Kidney (tissue), 22 donors: ENCODE measurements at places on chromosomes 11 and 22. TPM values are rescaled to one million over a fixed set of nuclear protein-coding genes. Genes with fewer than 3 reads are reported as not detected.

Gene C11orf86
- 0.92 TPM for polyA plus RNA-seq

GRCh38 chr11:28228196-28228895 lies 120.2 kb downstream of the METTL15 start:
- no peak overlapping the region for H3K27ac ChIP-seq
- no peaks in the 10 kb centered on the region for H3K36me3 ChIP-seq

Gene SDHAF2
- polyA plus RNA-seq: 77.1 TPM

Gene OR5AR1
- not detected for polyA plus RNA-seq

Gene SEZ6L
- 0.09 TPM for polyA plus RNA-seq

Gene KRTAP5-8
- polyA plus RNA-seq: 1.8 TPM

Gene SHANK3
- polyA plus RNA-seq: 8.8 TPM

- peak; percentile 7 for DNase-seq
- H3K27me3 ChIP-seq: no peaks in the 10 kb centered on the region
- no peaks in the 10 kb centered on the region for H3K36me3 ChIP-seq
- H3K27ac ChIP-seq: no peak overlapping the region
- no peak overlapping the region for H3K4me3 ChIP-seq
Measured at GRCh38 chr11:45094958-45095690, 51.3 kb upstream of the PRDM11 start.

DNA sequence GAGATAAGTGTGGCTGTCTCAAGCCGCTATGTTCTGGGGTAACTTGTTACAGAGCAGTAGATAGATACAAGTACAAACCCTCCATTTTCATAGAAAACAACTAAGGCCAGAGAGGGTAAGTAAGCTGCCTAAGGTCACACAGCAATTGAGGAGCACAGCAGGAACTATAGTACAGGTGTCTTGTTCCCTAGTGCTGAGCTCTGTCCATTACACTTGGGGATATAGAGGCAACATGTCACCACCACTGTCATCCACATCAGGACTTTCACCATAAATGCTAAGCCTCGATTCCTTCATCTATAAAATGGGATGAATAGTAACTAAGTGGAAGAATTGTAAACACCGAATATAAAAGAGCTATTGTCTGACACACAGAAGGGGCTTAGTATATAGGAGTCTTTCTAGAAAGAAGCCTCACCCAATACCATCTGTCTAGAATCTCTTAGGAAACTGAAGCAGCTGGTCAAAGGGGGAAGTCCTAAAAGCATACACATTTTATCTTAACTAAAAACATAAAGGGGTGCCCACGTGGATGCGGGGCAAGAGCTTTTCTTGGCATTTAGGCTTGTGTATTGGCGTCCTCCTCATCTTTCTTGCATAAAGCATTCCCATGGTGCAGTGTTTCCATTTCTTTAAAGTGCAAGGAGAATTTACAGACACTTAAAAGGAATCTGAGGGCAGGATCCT lies 93.8 kb upstream of the ALX4 start:
- no peaks in the 10 kb centered on the region for H3K27me3 ChIP-seq
- H3K27ac ChIP-seq: no peak overlapping the region
- no peaks in the 10 kb centered on the region for H3K4me1 ChIP-seq
- no peaks in the 10 kb centered on the region for H3K36me3 ChIP-seq
- H3K4me3 ChIP-seq: no peak overlapping the region

DNA sequence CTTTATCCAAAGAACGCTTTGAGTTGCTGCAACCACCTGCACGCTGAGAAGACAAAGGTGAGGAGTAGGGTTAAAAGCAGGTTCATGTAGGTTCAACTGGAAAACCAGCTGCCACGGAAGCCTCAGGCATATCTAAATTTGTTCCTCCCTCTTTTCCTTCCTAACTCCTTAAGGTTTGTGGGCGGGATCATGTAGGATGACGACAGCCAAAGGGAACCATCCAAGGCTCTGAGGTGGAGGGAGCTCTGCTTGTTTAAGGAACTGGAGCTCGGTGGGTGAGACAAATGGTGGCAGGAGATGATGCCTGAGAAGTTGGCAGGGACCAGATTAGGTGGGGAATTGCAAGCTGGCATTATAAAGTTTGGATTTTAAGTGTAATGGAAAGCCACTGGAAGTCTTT lies 60.3 kb downstream of the SPON1 start:
- no peaks in the 10 kb centered on the region for H3K4me1 ChIP-seq
- H3K4me3 ChIP-seq: no peak overlapping the region
- H3K27me3 ChIP-seq: no peaks in the 10 kb centered on the region
- no peaks in the 10 kb centered on the region for H3K36me3 ChIP-seq
- DNase-seq: no peak
- no peak overlapping the region for H3K27ac ChIP-seq

Gene CSNK2A3
- polyA plus RNA-seq: not detected

DNA sequence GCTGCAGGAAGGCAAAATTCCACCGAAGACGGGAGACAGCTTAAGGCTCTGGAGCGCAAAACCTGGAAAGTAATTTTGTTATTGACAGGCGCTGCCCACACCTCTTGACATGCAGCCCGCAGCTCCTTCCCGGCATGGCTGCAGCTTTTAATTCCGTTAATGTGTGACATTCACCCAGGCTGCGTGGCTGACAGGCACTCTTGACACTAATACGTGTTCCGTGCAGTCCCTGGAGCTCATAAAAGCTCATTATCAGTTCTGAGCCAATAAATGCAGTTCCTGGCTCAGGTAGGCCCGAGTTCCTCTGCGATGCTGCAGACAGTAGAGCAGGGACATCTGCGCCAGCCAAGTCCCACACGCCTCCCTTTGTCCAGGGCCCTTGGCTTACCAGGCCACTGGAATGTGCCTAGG lies 34.8 kb downstream of the TSPAN18 start:
- H3K4me3 ChIP-seq: no peak overlapping the region
- no peaks in the 10 kb centered on the region for H3K36me3 ChIP-seq
- H3K27ac ChIP-seq: no peak overlapping the region
- H3K27me3 ChIP-seq: no peaks in the 10 kb centered on the region

GRCh38 chr11:69434471-69434931 lies 47.0 kb upstream of the LINC01488 start:
- H3K4me3 ChIP-seq: no peak overlapping the region
- no peak overlapping the region for H3K27ac ChIP-seq
- DNase-seq: peak; percentile 32
- peaks cover 12% of the 10 kb centered on the region for H3K4me1 ChIP-seq

Gene CTSW
- 1.3 TPM for polyA plus RNA-seq

Gene GGTLC2
- not detected for polyA plus RNA-seq

DNA sequence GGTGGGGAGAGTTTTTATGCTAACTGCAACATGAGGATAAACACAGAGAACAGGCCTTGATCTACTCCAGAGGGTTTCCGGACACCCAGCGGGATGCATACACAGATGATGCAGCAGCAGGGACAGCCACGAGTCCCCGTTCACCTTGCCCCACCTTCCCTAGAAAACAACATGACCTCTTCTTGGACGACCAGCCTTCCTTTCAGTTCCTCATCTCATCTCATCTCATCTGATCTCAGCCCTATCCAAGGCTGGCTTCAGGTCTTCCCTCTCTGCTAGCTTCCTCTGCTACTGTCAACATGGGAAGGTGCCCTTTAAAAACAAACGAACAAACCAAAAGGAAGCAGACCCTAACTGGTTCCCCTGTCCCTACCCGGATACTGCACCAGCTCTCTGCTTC lies 1356.2 kb downstream of the TBC1D22A start:
- H3K27ac ChIP-seq: no peak overlapping the region
- DNase-seq: no peak
- H3K27me3 ChIP-seq: no peaks in the 10 kb centered on the region

DNA sequence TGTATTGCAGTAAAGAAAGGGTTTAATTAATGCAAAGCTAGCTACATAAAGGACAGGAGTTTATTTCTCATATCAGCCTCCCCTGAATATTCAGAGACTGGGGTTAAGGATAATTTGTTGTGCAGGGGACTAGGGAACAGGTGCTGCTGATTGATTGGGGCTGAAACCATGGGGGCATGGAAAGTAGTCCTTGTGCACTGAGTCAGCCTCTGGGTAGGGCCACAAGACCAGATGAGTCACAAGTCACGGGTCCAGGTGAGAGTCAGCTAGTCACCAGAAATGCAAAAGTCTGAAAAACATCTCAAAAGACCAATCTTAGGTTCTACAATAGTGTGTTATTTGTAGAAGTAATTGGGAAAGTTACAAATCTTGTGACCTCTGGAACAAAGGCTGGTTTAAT lies 32.9 kb upstream of the SYT13 start:
- no peaks in the 10 kb centered on the region for H3K36me3 ChIP-seq
- no peak overlapping the region for H3K27ac ChIP-seq
- H3K4me1 ChIP-seq: no peaks in the 10 kb centered on the region
- DNase-seq: no peak

Gene ZNRF3
- 6.8 TPM for polyA plus RNA-seq

Gene POLR3H
- 37.4 TPM for polyA plus RNA-seq

GRCh38 chr11:113334183-113334582 lies 19.8 kb downstream of the TTC12 start:
- no peak for DNase-seq
- H3K27me3 ChIP-seq: no peaks in the 10 kb centered on the region
- no peak overlapping the region for H3K4me3 ChIP-seq

GRCh38 chr11:124746621-124747243 lies 5.3 kb downstream of the VSIG2 start:
- H3K27ac ChIP-seq: peak overlapping the region; percentile 64
- H3K27me3 ChIP-seq: peaks cover 55% of the 10 kb centered on the region
- H3K36me3 ChIP-seq: no peaks in the 10 kb centered on the region
- peak overlapping the region; percentile 85 for H3K4me3 ChIP-seq
- DNase-seq: peak; percentile 83

- H3K4me1 ChIP-seq: no peaks in the 10 kb centered on the region
- H3K36me3 ChIP-seq: no peaks in the 10 kb centered on the region
- DNase-seq: peak; percentile 46
Measured at GRCh38 chr11:37946155-37946766, 1348.2 kb upstream of the RAG2 start.

DNA sequence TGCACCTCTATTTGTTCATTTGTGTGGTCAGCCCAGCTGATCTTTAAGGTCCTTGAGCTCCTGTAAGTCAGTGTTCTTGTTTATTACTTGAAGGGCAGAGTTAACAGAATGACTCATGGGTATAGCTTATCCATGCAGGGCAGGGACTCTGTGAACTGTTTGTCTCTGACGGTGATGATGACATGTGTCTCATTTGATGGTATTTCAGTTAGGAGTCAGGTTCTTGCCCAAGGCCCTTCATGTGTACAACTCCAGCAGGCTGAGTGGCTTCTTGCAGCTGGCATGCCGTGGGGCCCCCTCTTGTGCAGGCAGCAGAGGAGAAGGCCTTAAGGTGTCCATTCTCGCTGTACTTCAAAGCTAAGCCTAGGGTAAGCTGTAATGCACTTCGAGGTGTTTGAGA lies 165.1 kb downstream of the DBX1 start:
- no peaks in the 10 kb centered on the region for H3K4me1 ChIP-seq
- no peak for DNase-seq
- H3K27me3 ChIP-seq: no peaks in the 10 kb centered on the region
- H3K4me3 ChIP-seq: no peak overlapping the region

DNA sequence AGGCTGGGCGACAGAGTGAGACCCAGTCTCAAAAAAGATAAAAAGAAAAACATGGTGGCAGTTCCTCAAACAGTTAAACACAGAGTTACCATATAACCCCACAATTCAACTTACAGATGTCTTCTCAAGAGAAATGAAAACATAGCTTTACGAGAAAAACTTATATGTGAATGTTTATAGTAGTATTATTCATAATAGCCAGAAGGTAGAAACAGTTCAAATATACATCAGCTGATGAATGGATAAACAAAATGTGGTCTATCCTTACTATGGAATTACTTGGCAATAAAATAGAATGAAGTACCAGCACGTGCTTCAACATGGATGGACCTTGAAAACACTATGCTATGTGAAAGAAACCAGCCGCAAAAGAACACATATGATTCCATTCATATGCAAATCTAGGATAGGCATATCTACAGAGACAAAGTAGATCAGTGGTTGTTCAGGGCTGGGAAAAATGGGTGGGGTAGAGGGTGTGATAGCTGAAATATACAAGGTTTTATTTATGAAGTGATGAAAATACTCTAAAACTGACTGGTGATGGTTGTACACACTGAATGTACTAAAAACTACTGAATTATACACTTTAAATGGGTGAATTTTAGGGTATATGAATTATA lies 12.4 kb downstream of the NF2 start:
- H3K4me3 ChIP-seq: no peak overlapping the region
- H3K36me3 ChIP-seq: no peaks in the 10 kb centered on the region

DNA sequence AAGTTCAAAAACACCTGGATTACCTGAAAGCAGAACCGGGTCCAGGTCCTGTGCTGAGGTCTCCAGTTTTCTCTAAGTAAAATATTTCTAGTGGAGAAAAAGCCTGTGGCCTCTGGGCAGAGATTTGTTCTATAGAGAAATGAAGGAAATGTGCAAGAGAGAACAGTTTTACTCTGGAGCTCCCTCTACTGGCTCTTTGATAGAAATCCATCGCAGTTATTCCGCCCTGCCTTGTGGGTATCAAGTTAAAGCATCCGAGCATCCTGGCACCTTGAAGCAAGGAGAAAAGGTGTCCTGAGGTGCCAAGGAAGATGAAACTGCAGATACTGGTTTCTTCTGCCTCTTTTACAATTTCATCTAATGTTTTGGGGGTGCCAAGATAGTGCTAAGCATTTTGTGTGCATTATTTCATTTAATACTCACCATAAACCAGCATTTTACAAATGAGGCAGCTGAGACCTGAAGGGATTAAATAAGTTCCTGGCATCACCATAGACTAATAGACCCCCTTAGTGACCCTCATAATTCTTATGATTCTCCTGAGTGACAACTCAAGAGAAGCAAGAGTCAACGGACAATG lies 113.1 kb upstream of the HSD17B12 start:
- H3K4me3 ChIP-seq: no peak overlapping the region
- no peaks in the 10 kb centered on the region for H3K36me3 ChIP-seq
- H3K27me3 ChIP-seq: peaks cover 4% of the 10 kb centered on the region
- no peak overlapping the region for H3K27ac ChIP-seq
